ENCODE measurements at places on chromosomes 4 and X.
A peak's percentile ranks its signal among the peaks of the same experiment; 100 is the strongest.

DNA sequence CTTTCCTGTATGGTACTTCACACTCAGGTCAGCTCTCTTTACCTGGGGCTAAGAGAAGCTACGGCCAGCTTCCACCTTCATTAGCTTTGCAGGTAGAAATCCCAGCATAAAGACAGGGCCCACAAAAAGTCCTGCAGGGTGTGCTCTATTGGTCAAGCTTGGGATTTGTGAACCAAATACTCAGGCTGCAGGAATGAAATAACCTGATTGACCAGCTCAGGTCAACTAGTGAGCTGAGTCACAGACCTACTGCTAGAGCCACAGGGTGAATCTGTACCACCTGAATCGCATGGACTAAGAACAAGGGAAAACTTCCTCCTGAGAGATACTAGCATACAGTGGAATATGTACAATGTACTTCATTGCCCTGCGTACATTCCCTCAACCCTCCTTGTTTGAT is 172.2 kb downstream of the HHIP start:
- no peak for DNase-seq

DNA sequence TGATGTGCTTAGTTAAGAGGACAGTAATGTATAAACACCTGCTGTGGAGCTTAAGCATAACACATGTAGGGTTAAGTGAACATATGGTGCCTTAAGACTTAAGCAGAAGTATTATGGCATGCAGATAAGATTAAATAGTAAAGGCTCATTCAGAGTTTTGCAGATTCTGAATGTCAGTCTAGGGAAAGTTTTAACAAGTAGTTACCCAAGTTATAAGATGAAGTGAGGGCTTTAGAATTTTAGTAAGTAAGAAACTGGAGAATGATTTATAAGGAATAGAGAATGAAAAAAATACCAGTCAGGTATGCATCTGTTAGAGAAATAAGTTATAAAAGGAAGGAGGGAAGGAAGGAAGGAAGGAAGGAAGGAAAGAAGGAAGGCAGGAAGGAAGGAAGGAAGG is 902.1 kb downstream of the TRAM1L1 start:
- DNase-seq, result no peak

- DNase-seq, result no peak
Observed at GRCh38 chr4:777520-778262, 48.2 kb downstream of the CPLX1 start.

- no peak for DNase-seq
Observed at GRCh38 chrX:15500497-15500966, at the start of gene BMX. Gene BMX, plus strand, starts transcription at chrX:15500807. Its CDS starts 7,547 bp downstream, at chrX:15508354.

GRCh38 chrX:15391850-15392249 is 7.6 kb upstream of the VEGFD start:
- DNase-seq, result no peak

DNA sequence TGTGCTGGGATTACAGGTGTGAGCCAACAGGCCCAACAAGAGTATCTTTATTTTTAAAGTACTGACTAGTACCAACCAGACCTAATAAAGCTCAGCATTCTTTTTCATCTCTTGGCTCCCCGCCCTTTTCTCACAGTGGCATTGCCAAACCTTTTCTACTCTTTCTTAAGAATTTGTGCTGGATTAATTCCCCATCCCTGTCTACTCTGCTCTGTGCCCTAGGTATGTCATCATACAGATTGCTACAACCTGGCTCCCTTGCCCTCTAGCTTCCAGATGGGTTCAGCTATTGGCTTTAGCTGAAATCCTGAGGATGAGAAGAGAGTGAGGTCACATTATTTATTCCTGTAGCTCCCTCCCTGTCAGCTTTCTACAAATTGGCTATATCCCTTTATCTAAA is 34.9 kb upstream of the CCNI start:
- DNase-seq, result no peak

DNA sequence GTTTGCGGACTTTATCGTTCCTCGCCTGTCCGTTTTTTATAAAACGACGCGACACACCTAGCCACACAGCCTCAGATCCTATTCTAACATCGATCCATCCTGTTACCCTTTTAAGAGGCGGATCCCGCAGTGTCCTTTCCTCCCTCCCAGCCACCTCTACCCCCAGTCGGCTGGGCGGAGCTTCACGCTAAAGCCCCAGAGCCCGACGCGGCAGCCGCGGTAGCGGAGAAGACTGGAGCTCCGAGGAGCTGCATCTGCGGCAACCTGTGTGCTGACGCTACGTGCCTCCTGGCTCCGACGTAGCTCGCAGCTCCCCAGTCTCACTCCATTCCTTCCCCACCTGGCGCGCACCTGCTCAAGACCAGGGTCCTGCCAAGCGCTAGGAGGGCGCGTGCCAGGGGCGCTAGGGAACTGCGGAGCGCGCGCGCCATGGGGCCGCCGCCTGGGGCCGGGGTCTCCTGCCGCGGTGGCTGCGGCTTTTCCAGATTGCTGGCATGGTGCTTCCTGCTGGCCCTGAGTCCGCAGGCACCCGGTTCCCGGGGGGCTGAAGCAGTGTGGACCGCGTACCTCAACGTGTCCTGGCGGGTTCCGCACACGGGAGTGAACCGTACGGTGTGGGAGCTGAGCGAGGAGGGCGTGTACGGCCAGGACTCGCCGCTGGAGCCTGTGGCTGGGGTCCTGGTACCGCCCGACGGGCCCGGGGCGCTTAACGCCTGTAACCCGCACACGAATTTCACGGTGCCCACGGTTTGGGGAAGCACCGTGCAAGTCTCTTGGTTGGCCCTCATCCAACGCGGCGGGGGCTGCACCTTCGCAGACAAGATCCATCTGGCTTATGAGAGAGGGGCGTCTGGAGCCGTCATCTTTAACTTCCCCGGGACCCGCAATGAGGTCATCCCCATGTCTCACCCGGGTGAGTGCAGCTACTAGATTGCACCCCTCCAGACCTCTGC is at the start of gene RNF128:
RNF128 (plus strand) TSS at position 217 of the 953 bp plus-strand sequence; CDS start at position 430, 213 bp downstream.
- peak; percentile 47 for DNase-seq

- no peak for DNase-seq
Observed at GRCh38 chrX:11374570-11374969, 81.4 kb downstream of the AMELX start.

GRCh38 chr4:160652790-160653189 is 1511.0 kb downstream of the FSTL5 start:
- DNase-seq, result no peak

DNA sequence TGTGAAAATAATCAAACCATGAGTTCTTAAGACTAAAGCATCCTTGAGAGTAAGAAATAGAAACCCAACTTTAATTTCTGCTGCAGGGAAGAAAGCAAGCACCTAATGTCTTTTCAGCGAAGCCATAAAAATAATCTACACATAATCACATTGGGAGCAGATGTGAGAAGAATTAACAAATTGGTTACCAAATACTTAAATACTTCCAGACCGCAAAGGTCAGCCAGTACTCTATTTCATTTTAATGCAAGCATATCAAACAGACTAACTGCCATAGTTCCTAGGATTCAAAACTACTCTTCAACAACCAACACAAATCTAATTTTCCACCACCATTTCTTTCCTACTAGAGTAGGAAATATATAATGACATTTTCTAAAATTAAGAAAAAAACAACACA is 144.8 kb upstream of the SLIT2 start:
- DNase-seq, result no peak

- DNase-seq, result no peak
Observed at GRCh38 chr4:121071640-121072223, 603 bp downstream of the NDNF start.

- no peak for DNase-seq
Observed at GRCh38 chr4:129213692-129214091, 117.7 kb downstream of the C4orf33 start.

GRCh38 chr4:111466811-111467604 is 678.2 kb upstream of the FAM241A start:
- no peak for DNase-seq

DNA sequence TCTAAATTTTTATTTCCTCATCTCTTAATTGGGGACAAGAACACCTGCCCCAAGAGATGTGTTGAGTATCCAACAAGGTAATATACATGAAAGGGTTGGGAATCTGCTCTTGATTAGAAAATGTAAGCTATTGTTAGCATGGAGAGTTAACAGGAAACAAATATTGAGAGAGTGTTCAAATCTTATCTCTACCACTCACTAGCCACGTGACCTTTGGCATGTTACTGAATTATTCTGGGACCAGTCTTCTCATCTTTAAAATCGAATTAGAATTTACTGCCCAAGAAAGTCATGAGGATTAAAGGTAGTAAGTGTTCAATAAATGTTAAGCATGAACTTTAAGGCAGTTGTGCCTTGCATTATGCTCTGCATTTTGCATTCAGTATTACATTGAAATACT is 184.7 kb downstream of the MID1IP1 start:
- no peak for DNase-seq

- DNase-seq, result no peak
Observed at GRCh38 chr4:98802770-98803198, 126.1 kb downstream of the EIF4E start.

DNA sequence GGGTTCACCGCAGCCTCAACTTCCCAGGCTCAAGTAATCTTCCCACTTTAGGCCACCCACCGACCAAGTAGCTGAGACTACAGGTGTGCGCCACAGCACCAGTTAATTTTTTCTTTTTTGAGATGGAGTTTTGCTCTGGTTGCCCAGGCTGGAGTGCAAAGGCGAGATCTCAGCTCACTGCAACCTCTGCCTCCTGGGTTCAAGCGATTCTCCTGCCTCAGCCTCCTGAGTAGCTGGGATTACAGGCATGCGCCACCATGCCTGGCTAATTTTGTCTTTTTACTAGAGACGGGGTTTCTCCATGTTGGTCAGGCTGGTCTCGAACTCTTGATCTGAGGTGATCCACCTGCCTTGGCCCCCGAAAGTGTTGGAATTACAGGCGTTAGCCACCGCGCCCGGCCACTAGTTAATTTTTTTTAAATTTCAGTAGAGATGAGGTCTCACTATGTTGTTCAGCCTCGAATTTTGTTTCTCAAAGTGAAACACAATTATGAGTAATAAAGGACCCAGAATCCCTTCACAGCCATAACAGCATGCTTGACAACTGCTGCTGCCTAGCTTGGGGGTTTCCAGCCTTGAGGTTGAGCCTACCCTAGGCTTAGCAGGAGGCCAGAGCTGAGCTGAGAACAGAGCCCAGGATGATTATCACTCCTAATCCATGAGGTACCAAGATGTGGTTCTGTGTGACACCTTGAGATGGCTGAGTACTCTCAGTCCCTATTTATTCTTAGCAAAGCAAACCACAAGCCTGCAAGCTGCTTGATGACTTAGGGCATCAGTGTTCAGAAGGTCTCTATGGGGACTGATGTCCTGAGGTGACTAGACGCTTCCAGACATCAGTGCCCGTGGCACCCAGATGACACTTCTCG is 41.6 kb upstream of the NKRF start:
- DNase-seq, result peak; percentile 38

DNA sequence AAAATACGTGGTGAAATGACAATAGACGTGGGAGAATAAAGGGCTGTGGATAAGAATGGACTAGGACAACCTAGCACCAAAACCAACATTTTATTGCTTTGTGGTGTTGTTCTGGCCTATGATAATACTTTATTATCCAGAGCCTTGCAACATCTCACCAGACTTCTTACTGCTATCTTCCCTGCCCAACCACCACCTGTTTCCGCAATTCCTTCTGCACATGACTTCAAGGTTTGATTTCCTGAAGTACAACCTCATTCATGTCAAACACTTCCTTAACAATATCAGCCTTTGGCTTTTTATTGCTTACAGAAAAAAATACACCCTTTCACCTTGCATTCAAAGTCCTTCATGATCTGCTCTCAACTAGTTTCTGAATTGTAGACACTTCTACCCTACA is 84.8 kb downstream of the RTL3 start:
- no peak for DNase-seq

- peak; percentile 34 for DNase-seq
Observed at GRCh38 chr4:118968005-118968404, 79.4 kb downstream of the SYNPO2 start.

GRCh38 chrX:42803320-42803719 is 25.4 kb upstream of the PPP1R2C start:
- no peak for DNase-seq

- no peak for DNase-seq
Observed at GRCh38 chrX:16250296-16250695, 83.0 kb downstream of the MAGEB17 start.

GRCh38 chrX:136910565-136911035 is 30.1 kb upstream of the RBMX start:
- DNase-seq, result no peak

GRCh38 chr4:41471126-41472071 is 66.6 kb upstream of the LIMCH1 start:
- DNase-seq, result no peak

- no peak for DNase-seq
Observed at GRCh38 chr4:4914059-4914820, 54.8 kb downstream of the MSX1 start.

- DNase-seq, result no peak
Observed at GRCh38 chrX:14235004-14235403, 205.3 kb upstream of the GEMIN8 start.

GRCh38 chr4:21451032-21451431 is 497.5 kb downstream of the KCNIP4 start:
- DNase-seq, result no peak

- DNase-seq, result no peak
Observed at GRCh38 chr4:147509386-147509785, 28.5 kb downstream of the EDNRA start.

- DNase-seq, result no peak
Observed at GRCh38 chr4:84091266-84091665, 407.8 kb downstream of the NKX6-1 start.

DNA sequence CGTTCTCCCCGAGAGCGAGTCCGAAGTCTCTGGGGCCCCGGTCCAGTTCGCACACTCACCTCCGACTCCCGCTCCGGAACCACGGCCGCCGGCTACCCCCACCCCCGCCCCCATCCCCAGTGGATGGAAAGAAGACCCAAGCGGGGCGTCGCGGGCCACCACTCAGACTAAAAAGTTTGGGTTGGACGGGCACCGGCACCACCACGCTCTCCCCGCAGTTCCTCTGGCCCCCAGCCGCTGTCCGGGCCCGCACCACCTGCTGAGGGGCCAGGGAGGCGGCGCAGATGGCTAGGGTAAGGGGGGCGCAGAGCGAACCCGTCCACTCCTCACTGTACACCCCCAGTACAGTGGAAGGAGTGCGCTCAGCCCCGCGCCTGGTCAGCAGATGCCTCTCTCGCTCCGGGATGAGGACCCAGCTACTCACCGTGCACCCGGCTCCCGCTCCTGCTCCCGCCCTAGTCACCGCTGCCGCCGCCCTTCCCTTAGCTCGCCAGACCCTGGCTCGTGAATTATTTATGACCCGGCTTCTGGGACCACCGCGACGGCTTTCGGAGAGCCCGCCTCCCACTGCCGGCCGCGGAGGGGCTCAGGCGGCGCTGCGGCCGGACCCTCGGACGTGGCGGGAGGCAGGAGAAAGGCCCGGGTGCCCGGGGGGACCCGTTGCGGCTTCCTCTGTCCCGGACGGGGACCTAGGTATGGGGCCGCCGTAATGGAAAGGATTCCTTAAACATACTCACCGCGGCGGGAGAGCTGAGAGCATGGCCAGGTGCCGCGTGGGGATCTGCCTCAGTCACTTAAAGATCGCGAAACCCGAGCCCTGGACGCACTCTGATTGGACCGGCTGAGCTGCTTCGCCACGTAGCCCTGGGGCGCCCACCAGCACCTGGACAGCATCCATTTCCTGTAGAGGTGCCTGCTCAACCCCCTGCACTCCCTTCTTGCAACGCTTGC is at the start of gene PROM1:
PROM1 (minus strand) TSS at position 783 of the 951 bp plus-strand sequence. CDS start 8,117 bp downstream, outside the sequence.
- no peak for DNase-seq

- DNase-seq, result no peak
Observed at GRCh38 chr4:69058410-69059059, 37.7 kb upstream of the UGT2B7 start.
